ENCODE measurements at places on chromosomes 2 and 18. TPM values are rescaled to one million over a fixed set of nuclear protein-coding genes. Genes with fewer than 3 reads are reported as not detected.
A peak's percentile ranks its signal among the peaks of the same experiment; 100 is the strongest.

GRCh38 chr2:129318581-129319421, 660.7 kb upstream of the RAB6C start:
- H3K4me3 ChIP-seq = peak overlapping the region; percentile 9
- H3K36me3 ChIP-seq = no peaks in the 10 kb centered on the region
- no peaks in the 10 kb centered on the region for H3K4me1 ChIP-seq
- H3K27me3 ChIP-seq = no peaks in the 10 kb centered on the region
- DNase-seq = peak; percentile 76

GRCh38 chr2:20962939-20963557, 80.8 kb downstream of the APOB start:
- peak; percentile 84 for DNase-seq
- H3K4me3 ChIP-seq = no peak overlapping the region
- H3K36me3 ChIP-seq = no peaks in the 10 kb centered on the region

GRCh38 chr2:43465234-43465633, 130.6 kb downstream of the THADA start:
- H3K4me3 ChIP-seq = no peak overlapping the region
- H3K27ac ChIP-seq = peak overlapping the region; percentile 53
- peaks cover 26% of the 10 kb centered on the region for H3K4me1 ChIP-seq

Gene MFF
- polyA plus RNA-seq = 457 TPM
